ENCODE measurements at places on chromosomes 1 and 21. TPM values are rescaled to one million over a fixed set of nuclear protein-coding genes. Genes with fewer than 3 reads are reported as not detected.

Gene CCDC30
- 3.4 TPM for polyA plus RNA-seq

GRCh38 chr1:114079596-114080190 lies 74.0 kb downstream of the SYT6 start:
- DNase-seq = no peak

DNA sequence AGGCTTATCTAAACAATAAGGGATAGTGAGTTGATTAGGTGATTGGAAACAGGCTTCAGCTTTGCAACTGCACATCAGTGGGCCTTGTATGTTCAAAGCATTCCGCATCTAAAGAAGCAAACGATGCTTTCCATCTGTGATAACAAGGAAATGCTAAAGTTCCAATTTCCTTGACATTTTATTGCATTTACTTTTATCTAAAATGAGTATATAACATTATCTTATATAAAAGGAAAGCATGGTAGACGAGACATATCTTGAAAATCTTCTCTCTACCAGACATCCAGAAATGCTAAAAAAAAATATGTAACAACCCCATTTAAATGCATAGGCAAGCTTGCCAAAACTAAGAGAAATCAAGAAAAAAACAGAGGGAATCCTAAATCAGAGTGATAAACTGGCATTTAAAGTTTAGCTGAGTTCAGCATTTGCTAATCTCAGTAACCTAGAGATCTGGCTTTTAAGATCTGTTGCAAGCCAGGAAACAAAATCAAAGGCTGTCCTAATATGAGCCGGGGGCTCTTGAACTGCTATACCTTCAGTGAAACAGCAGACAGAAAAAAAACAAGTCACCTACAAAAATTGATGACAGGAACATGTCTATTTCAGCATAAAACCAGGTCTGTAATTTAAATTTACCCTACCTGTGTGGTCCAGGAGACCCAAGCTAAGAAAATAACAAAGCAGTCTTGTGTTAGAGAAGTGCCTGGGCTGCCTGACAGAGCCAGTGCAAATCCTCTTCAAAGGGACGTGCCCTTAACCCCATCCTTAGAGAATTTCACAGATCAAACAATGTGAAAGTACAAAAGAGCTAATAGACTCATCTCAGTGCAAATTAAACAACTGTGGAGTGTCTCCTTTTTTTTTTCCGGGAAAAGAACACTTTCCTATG lies 3.1 kb upstream of the RGS13 start:
- DNase-seq = no peak

GRCh38 chr1:61352845-61353435 lies 270.6 kb downstream of the NFIA start:
- DNase-seq = no peak

Gene C4BPA
- polyA plus RNA-seq = not detected

DNA sequence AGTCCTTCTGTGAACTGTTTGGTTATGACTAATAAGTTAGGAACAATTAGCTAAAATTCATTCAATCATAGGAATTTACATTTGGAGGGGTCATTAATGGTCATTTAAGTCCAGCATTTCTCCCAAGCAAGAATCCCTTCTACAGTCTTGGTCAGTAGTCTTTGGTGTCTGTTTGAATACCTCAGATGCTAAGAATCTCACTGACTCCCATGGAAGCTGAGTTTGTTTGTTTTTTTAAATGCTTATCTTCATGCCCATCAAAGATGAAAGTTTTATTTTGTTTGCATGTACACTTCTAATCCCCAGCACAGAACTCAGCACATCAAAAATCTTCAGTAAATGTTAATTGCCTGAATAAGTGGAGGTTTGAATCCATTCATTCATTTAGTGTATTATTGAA lies 41.3 kb upstream of the SLC44A3 start:
- DNase-seq = no peak

DNA sequence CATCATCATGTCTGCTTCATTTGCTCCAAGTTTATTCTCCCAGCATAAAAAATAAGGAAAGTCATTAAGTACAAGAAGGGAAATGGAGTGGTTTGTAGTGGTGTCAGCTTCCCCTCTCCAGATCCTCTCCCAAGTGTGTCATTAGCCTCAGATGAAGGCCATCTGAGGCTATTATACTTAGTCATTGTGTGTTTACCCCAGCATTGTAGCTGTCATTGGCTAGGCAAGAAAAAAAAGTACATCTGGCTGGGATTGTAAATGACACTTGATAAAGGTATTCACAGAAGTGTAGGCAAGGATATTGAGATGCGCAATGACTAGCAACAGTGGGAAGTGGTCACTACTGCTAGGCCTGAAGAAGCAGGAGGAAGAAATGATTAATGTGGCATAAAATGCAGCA lies 316.9 kb upstream of the SGIP1 start:
- DNase-seq = no peak

Gene ANGPTL3
- polyA plus RNA-seq = not detected

Gene PRUNE1
- polyA plus RNA-seq = 52.6 TPM

GRCh38 chr1:245304698-245305097 lies 149.9 kb downstream of the KIF26B start:
- no peak for DNase-seq

Gene GUCA2B
- polyA plus RNA-seq = not detected
